ENCODE measurements at places on chromosomes 4 and X. TPM values are rescaled to one million over a fixed set of nuclear protein-coding genes. Genes with fewer than 3 reads are reported as not detected.

GRCh38 chr4:24991015-24991414 lies 39.7 kb downstream of the LGI2 start:
- no peak for DNase-seq
- H3K27me3 ChIP-seq, result peaks cover 3% of the 10 kb centered on the region
- H3K27ac ChIP-seq, result no peak overlapping the region
- no peak overlapping the region for H3K4me3 ChIP-seq
- H3K4me1 ChIP-seq, result no peaks in the 10 kb centered on the region

DNA sequence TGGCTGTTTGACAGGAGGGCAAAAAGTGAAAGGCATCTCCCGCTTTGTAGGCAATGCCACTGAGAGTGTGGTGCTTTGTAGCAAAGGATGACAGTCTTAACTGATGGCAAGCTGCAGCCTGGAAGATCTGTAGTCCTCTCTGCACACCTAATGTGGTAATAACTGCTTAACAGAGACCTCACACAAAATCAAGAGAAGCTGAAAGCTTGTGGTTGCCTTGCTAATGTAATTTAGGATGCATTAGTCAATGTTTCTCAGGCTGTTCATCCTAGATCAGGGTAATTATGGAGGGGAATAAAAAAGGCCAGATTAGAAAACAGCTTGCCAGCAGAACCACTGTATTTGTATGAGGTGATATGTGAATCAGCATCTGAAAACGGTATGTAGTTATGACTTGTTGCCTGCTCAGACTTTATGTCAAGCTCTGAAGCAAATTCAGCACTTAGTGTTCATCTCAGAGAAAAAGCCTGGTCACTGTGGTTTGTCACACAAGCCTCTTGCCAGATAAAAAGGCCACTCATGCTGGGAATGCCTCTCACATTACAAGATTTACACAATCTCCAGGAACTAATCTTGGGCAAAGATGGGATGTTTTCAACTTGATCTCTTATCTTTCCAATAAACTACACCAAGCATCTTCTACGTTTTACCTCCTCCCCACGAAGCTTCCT lies 130.8 kb downstream of the ENOX2 start:
- H3K27me3 ChIP-seq, result no peaks in the 10 kb centered on the region
- DNase-seq, result no peak
- H3K4me3 ChIP-seq, result no peak overlapping the region
- H3K36me3 ChIP-seq, result no peaks in the 10 kb centered on the region

GRCh38 chrX:40514376-40514775 lies 66.4 kb upstream of the ATP6AP2 start:
- H3K27me3 ChIP-seq, result no peaks in the 10 kb centered on the region
- H3K4me3 ChIP-seq, result no peak overlapping the region

GRCh38 chr4:181106398-181106797 lies 1136.8 kb upstream of the TENM3 start:
- DNase-seq, result no peak
- no peaks in the 10 kb centered on the region for H3K27me3 ChIP-seq
- H3K36me3 ChIP-seq, result no peaks in the 10 kb centered on the region
- H3K4me1 ChIP-seq, result no peaks in the 10 kb centered on the region

- no peaks in the 10 kb centered on the region for H3K4me1 ChIP-seq
- no peaks in the 10 kb centered on the region for H3K27me3 ChIP-seq
- no peak overlapping the region for H3K27ac ChIP-seq
- H3K36me3 ChIP-seq, result no peaks in the 10 kb centered on the region
- H3K4me3 ChIP-seq, result no peak overlapping the region
Measured at GRCh38 chrX:77342004-77342403, 105.2 kb upstream of the FGF16 start.

DNA sequence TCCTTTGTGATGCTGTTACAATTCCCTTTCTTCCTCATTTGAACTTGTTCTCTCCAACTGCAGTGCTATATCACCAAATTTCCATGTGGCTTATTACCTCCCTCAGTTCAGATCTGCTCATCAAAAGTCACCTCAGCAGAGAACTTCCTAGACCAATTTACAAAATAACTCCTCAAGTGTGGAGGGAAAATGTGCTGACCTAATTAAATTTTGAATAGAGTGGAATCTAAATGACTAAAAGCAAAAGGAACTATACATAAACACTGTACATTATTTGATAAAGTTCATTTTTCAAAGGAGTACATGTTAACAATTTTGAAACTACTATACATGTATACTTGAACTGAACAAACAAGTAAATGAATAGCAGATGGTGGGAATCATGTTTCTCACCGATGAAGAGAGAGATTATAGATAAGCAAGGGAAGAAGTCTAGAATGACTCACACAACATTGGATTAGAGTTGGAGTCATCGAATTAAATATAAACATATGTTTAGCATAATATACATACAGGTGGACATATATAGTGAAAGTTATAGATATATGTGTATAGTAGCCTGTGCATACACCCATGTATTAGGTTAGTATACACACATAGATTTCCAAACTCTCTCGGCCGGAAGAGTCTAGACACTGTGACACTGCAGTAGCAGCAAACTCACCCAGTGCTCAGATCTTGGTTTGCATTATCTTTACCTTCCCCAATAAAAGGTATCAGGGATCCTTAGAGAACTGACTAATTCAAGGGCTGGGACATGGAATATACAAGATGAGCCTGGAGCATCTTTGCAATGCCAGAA lies 318.7 kb downstream of the PCDH18 start:
- no peaks in the 10 kb centered on the region for H3K36me3 ChIP-seq
- no peak for DNase-seq
- H3K4me1 ChIP-seq, result no peaks in the 10 kb centered on the region
- no peaks in the 10 kb centered on the region for H3K27me3 ChIP-seq
- H3K27ac ChIP-seq, result no peak overlapping the region

DNA sequence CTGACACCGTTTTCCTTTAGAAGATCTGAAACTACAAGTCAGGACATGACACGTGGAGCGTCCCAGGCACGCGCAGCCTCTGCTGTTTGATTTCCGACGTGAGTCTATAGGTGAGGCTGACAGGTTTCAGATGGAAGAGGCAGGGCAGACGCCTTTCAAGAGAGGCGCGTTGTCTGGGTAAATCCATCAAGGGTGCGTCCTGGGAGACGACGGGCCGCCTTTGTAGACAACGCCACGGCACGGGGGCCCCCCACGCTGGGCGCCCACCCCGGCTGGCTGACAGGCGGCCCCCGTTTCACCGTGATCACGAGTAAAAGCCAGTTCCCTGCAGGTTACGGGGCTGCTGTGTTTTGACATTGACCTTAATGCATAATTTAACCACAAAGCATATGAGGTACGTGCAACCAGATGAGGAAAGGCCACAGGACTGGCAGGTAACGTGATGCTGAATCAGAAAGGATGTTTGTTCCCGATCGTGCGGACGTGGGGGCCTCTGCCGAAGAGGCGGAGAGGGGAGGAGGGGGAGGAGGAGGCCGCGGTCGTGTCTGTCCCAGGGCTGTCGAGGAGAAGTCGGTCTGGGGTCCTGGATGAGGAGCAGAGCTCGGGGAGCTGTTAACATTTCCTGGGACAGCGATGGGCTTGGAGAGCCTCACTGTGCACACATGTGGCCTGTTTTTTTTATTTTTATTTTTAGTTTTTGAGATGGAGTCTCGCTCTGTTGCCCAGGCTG lies 51.1 kb upstream of the PPP2R3B start:
- H3K4me3 ChIP-seq, result no peak overlapping the region
- H3K4me1 ChIP-seq, result no peaks in the 10 kb centered on the region
- no peak overlapping the region for H3K27ac ChIP-seq

DNA sequence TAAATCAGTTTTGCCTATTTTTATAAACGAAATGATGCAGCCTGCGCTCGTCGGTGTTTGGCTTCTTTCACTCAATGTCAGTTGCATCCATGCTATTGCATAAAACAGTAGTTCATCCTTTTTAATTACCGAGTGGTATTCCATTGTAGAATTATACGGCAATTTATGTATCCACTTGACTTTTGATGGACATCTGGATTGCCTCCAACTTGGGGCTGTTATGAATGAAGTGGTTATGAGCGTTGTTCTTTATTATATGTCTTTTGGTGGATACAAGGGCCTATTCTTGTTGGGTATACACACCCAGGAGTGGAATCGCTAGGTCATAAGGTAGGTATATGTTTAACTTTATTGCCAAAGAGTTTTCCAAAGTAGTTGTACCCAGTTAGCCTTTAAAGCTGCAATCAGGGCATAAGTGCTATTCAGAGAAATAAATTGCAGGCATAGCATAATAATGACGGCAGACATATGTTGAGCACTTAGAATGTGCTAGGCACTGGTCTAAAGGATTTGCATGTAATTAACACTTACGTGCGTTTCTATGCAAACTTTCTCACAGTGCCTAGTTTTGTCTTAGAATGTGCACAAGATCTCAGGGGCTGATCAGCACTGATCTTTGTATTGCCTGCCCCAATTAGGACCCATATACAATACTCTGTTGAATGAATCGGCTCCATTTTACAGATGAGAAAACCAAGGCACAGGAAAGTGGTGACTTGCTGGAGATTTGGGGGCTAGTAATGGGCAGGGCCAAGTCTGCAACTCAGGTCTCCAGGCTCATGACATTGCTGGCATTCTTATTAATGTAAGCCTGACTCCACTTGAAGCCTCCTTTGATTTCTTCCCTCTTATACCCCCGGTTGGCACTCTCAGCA lies 407.0 kb downstream of the BCOR start:
- no peaks in the 10 kb centered on the region for H3K36me3 ChIP-seq
- no peak for DNase-seq
- H3K4me1 ChIP-seq, result peaks cover 3% of the 10 kb centered on the region
- no peak overlapping the region for H3K4me3 ChIP-seq

DNA sequence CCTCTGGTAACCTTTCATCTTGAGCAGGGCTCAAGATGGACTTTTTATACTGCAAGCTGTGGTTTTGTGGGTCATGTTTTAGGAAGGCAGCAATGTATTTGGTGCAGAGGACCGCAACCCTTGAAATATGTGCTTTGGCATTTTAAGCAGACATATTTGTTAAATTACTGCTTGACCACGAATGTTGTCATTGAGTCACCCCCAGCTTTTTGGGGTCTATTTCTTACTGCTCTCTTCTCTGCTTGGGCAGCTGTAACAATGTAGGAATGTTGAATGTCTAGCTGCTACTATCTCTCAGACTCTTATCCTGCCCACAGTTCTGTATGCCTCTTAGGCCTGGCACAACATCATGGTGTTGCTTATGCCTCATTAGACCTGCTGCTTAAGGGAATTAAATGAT lies 6.0 kb downstream of the RBPJ start:
- H3K4me3 ChIP-seq, result no peak overlapping the region
- peaks cover 24% of the 10 kb centered on the region for H3K4me1 ChIP-seq
- H3K36me3 ChIP-seq, result no peaks in the 10 kb centered on the region

DNA sequence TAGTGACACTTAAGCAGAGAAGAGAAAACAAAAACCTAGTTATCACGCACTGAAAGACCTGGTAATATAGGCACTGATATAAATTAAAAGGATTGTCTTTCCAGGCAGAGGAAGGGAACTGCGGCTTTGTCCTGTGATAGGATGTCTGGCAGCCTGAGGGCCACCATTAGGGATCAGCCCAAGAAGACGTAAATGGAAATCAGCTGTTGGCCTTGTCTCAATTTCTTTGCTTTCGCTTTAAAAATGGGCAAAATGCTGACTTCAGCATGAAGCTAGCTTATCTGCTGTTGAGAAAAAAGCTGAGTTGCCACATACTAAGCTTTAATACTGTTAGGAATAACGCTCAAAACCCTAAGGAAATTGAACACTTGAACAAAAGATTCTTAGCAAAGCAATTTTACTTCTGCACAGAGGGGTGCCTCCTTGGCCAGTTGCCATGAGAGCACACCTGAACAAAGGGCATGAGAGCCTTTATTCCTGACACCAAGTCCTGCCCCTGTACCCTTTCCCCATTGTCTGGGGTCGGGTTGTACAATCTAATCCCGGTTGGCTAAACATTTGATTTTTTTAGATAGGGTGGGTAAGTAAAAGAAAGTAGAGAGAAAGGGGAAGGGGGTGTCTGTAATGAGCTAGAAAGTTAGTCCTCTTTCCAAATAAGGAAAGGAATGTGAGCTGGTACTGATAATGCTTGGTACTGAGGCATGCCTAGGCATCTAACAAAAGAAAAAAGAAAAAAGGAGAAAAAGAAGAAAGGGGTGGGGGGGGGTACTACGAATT lies 85.1 kb upstream of the UCP1 start:
- H3K36me3 ChIP-seq, result no peaks in the 10 kb centered on the region
- H3K27ac ChIP-seq, result no peak overlapping the region
- DNase-seq, result no peak
- H3K4me3 ChIP-seq, result no peak overlapping the region
- H3K4me1 ChIP-seq, result peaks cover 10% of the 10 kb centered on the region
- no peaks in the 10 kb centered on the region for H3K27me3 ChIP-seq

DNA sequence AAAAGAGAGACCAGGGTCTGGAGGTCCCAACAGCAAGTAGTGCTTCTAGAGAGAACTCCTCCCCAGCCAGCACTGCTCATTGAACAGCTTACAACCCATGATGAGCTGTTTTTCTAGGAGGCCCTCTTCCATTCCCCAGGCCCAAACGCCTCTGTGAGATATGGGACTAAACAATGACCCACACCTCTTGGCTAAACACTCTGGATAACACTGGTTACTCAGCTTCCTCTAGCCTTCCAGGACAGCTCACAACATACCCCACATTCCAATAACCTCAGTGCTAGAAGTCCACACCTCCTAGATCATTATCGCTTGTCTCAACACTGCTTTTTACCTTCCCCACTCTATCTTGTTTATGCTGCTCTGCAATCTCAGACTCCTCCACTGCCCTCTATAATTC lies 35.4 kb upstream of the PGRMC2 start:
- peak overlapping the region; percentile 68 for H3K27ac ChIP-seq
- no peaks in the 10 kb centered on the region for H3K27me3 ChIP-seq

- no peak for DNase-seq
- peaks cover 27% of the 10 kb centered on the region for H3K4me1 ChIP-seq
- H3K36me3 ChIP-seq, result no peaks in the 10 kb centered on the region
- H3K27ac ChIP-seq, result no peak overlapping the region
- no peaks in the 10 kb centered on the region for H3K27me3 ChIP-seq
Measured at GRCh38 chr4:140256335-140256734, 102.4 kb upstream of the MAML3 start.

Gene SPANXB1
- not detected for polyA plus RNA-seq

Gene S100P
- 2.3 TPM for polyA plus RNA-seq

Gene ZAR1
- polyA plus RNA-seq, result not detected

Gene NALF2
- polyA plus RNA-seq, result 3.0 TPM

Gene ADRA2C
- 0.33 TPM for polyA plus RNA-seq

Gene DCAF8L1
- not detected for polyA plus RNA-seq

Gene TLR6
- 0.88 TPM for polyA plus RNA-seq
